Umbilical cord (tissue), 2 donors: ENCODE measurements at places on chromosomes 4 and X.

DNA sequence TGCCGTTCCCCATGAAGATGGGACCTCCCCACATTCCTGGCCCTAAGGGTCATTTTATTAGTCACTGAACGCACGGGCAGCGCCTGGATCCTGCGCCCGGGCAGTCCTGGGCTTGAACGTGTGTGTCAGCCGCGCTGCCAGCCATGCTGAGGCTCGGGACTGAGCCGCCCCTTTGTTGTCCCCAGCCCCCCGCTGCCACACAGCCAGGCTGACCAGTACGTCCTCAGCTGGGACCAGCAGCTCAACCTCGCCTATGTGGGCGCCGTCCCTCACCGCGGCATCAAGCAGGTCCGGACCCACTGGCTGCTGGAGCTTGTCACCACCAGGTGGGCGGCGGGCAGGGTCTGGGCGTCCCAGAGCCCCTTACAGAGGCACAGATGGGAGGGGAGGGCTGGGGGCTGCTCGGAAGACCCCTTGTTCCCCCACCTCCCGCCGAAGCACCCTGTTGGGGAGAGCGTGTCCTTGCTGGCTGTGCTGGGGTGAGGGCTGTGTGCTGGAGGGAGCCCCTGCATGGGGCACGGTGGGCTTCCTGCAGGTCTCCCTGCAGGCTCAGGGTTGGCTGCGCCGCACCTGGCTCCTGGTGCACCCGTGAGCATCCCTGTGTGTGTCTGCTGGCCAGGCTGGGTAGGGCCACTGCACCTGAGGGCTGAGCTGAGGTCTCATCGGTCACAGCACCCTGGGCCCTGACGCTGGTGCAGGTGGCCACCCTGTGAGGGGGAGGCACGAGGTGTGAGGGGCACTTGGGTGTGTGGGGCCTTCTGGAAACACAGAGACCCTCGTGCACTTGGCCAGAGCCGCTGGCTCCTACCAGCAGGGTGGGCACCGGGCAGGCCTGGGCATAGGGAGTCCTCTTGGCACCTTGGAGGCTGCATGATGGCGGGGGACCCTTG is 1.0 kb downstream of the IDUA start:
- no peak for DNase-seq

DNA sequence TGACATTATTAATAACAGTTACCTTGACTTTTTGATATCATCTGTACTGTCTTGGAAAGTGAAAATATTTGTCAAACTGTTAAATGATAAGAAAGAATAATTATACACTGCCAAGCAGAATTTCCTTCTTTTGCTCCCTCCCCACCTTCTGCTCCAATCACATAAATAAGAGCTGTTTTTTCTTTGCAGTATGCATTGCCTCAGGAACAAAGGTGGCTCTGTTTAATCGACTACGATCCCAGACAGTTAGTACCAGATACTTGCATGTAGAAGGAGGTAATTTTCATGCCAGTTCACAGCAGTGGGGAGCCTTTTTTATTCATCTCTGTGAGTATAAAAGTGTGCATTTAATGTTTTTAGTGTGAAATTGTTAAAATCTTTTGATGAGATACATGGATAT is 66.1 kb downstream of the CCKAR start:
- no peak for DNase-seq

- peak; percentile 17 for DNase-seq
Observed at GRCh38 chrX:130594453-130594916, 192.7 kb downstream of the RBMX2 start.

GRCh38 chr4:1170976-1171310 is 1.4 kb downstream of the SPON2 start:
- DNase-seq, result no peak

DNA sequence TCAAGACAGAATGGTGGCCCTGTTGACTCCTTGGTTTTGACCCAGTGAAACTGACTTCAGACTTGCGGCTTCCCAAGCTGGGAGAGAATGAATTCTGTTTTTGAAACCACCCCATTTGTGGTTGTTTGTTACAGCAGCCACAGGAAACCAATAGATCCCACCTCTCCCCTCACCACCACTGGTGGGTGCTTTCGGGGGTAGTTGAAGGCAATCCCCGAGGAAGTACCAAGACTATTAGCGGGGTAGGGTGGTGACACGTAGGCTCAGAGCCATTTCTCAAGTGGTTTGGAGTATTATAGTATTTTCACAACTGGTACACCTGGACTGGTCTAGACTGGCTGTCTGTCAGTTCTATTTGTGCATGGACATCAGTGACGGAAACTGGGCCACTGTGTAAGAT is 189.1 kb upstream of the RBPJ start:
- DNase-seq, result no peak

GRCh38 chr4:149889991-149890390 is 74.3 kb upstream of the IQCM start:
- DNase-seq, result no peak

DNA sequence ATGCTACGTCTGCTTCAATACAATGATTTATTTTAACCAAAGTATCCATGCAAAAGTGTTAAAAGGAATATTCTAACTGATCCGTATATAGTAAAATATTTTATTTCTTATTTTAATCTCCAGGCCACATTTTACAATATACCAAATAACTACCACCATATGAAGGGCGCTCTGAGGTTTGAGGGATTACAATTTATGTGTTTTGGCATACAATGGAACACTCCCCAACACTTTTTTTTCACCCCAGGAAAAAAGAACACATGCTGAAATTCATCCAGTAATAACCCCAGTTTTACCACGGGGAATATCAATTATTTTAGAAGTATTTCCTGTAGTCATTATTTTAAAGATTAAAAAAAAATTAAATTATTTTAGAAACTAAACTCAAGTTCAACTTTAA is 65.4 kb downstream of the APBB2 start:
- DNase-seq, result no peak

- no peak for DNase-seq
Observed at GRCh38 chrX:10120331-10120730, 36.4 kb upstream of the CLCN4 start.

DNA sequence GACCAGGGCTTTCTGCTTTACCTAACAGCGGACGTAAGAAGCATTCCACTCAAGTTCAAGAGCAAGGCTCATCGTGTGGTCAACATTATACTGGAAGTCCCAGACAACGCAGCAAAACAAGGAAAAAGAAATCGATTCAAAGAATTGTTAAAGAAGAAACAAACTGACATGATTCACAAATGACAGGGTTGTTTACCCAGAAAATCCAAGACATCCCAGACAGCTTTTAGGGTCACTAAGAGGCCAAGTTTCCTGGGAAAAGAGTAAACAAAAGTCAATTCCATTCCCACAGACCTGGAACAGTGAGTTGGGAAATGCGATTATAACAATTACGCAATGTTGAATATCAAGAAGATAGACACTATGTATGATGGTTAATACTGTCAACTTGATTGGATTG is 21.5 kb upstream of the HTRA3 start:
- no peak for DNase-seq

GRCh38 chrX:150348365-150348764 is 14.8 kb upstream of the MAMLD1 start:
- DNase-seq, result peak; percentile 51

DNA sequence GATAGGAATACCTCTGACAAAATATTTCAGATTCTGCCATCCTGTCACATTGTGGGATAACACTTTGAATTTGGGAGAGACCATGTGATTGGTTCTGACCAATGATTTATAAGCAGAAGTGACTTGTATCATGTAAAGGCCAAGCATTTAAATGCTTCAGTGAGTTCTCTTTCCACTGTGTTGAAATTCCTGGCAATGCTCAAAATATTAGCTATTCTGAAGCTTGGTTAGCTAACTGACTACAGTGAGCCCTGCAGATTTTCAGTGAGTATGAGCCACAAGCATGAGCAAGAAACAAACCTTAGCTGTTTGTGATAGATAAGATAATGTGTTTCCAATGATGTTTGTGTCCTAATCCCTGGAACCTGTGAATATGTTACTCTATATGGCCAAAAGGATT is 562.8 kb upstream of the AADAT start:
- no peak for DNase-seq

DNA sequence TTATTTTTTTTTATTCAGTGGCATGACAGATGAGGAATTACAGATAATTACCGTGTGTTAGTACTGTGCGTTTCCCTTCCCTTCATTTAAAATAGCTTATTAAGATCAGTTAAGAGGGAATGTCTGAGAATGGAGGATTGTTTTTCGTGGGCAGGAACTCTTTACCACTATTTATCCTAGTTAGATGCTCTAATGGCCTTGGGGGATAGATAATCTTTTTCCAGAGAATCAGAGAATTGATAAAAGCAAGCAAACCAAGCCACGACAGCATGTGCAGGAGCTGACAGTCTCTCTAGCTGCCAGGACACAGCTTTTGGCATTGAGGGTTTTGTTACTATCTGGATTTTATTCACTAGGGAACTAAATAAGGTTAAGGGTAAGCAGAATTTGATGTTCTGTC is 128.7 kb downstream of the DCLK2 start:
- no peak for DNase-seq

DNA sequence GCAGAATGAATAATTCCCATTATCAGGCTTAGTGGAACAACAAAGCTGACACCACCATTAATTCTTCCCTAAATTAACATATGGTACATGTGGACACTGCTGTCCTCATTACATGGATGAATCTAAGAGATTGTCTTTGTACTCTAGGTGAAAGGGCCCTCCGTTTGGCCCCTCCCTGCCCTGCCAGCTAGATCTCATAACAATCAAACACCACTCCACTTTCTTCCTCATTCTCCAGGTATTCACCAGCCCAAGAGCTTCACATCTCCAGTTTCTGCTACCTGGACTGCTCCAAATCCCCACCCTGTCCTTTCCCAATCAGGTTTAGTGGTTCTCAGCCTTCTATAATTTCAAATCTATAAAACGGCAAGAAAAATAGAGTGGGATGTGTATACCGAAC is 3.8 kb downstream of the HSD17B11 start:
- DNase-seq, result no peak
